ENCODE measurements at places on chromosomes 4 and X.

- no peak for DNase-seq
These were observed 337.6 kb downstream of the HNRNPD start for GRCh38 chr4:82036181-82036580.

DNA sequence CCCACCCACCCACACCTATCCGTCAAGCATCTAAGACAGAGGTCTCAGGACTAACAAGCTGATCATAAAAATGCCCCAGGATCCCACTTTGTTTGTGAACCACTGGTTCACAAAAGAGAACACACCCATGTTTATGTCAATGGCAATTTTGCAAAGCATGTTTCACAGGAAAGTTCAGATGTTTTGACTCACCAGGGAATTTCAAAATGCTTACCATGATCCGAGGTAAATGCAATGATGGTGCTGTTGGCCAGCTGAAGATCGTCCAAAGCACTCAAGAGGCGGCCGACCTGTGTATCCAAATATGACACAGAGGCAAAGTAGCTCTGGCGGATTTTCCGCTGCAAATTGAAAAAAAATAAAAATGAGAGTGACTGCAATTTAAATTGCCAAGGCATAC is 15.0 kb downstream of the IDS start:
- no peak for DNase-seq

GRCh38 chr4:8085491-8086117 is 73.0 kb downstream of the ABLIM2 start:
- DNase-seq, result no peak

DNA sequence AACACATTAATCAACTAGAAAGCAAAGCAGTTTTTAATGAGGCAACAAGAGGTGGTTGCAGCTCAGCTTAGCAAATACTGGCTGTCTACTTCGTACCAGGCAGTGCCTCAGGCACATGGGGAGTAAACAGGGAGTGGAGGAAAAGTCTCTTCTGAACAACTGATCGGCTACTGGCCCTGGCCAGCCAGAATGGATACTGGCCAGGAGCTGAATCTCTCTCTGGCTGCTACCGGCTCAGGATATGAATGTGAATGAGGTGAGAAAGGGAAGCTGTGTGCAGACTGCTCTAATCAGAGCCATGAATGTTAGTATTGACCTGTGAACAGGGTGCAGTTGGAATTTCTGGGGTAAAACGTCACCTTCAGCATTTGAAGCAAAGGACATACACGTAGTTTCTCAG is 77.3 kb downstream of the STK32B start:
- DNase-seq, result no peak

DNA sequence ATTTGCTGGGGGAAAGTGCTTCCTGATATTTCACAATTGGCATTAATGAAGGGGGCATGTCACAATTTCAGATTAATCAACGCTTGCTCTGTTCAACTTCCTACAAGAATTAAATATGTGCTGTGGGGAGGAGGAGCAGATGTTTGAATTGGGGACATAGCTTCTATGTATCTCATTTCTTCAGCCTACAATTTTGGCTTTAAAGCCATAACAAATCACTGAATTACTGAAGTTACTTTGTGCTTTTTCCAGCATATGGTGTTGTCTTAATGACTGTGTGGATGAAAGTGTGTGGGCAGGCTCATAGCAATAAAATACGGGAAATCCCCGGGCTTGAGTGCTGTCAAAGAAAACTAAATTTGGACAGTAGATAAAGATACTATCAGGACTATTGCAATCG is 813 bp downstream of the TLR7 start:
- no peak for DNase-seq

GRCh38 chr4:74623041-74623440 is 171.3 kb downstream of the BTC start:
- no peak for DNase-seq

- no peak for DNase-seq
These were observed 33.8 kb downstream of the CEP44 start for GRCh38 chr4:174317531-174317930.

DNA sequence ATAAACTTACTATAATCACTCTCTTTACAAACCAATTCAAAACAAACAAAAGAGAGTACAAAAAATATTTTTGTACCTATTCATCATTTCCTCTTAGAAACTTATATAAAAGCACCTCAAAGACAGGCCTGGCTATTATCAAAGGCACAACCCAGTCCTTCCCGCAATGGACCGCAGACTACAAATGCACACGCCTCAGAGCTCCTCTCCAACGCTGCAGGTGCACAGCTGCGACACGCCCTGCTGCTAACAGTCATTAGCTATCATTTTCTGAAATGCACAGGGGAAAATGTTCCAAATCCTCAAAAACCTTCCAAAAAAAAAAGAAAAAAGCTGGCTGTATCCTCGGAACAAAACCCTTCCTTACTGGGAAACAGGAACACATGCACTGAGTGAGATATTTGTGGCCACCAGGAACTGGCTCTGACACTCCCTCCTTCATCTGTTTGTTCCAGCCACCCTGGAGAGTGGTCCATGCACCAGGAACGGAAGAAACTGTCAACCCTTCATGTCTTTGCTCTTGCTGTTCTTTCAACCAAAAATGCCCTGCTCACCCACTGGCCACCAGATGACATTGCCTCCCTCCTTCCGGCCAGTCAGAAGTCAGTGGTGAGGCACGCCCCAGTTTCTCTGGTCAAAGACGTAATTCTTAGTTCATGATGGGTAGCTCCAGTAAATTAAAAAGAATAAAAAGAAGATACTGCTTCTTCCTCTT is 16.7 kb downstream of the IRF2 start:
- DNase-seq, result no peak

- DNase-seq, result no peak
These were observed 124.4 kb downstream of the NAF1 start for GRCh38 chr4:163042306-163042705.

- DNase-seq, result no peak
These were observed 50.8 kb downstream of the HTRA3 start for GRCh38 chr4:8320386-8320750.

- no peak for DNase-seq
These were observed 811 bp downstream of the FLNA start for GRCh38 chrX:154373340-154374306.
